Fibroblast of lung (primary cell): ENCODE measurements at places on chromosomes 7 and 10. TPM values are rescaled to one million over a fixed set of nuclear protein-coding genes. Genes with fewer than 3 reads are reported as not detected.

- no peak for DNase-seq
- no peaks in the 10 kb centered on the region for H3K4me1 ChIP-seq
- H3K27ac ChIP-seq, result no peak overlapping the region
- H3K36me3 ChIP-seq, result no peaks in the 10 kb centered on the region
- no peaks in the 10 kb centered on the region for H3K27me3 ChIP-seq
- H3K4me3 ChIP-seq, result no peak overlapping the region
Observed at GRCh38 chr7:146660839-146661238, 544.2 kb downstream of the CNTNAP2 start.

DNA sequence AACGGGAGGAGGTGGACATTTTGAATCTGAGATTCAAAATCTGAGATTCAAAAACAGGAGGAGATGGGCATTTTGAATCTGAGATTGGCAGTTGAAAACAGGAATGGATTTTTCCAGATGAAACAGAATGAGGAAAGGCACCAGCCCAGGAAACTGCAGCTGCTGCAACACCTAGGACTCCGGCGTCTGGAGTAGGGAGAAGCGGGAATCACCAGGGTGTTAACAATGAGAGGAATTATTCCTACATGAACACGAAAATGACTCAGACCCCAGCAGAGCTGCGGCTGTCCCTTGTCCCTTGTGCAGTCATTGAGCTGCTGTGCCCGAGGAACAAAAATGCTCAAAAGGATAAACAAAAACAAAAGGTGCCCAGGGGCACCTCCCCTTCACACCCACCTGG, 59.9 kb upstream of the KAT6B start:
- no peaks in the 10 kb centered on the region for H3K4me1 ChIP-seq
- no peaks in the 10 kb centered on the region for H3K27me3 ChIP-seq
- H3K27ac ChIP-seq, result no peak overlapping the region

DNA sequence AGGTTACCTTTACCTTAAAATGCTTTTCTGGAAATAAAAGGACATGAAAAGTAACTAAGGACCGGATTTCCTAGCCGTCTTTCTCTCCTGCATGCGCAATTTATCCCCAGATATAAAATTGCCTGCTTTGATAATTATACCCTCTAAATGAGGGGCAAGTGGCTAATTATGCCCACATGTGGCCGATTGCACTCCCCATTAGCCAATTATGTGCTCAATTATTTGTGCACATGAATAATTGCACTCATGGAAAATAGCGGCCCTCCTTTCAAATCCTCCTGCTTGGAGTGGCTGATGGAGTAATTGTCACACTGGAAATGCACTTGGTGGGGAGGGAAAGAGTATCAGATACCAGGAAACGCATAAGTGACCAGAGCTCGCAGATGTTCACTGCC, 66.4 kb upstream of the ATRNL1 start:
- no peaks in the 10 kb centered on the region for H3K36me3 ChIP-seq
- H3K27me3 ChIP-seq, result no peaks in the 10 kb centered on the region
- DNase-seq, result no peak
- H3K27ac ChIP-seq, result no peak overlapping the region

- H3K27me3 ChIP-seq, result no peaks in the 10 kb centered on the region
- no peak for DNase-seq
- H3K4me1 ChIP-seq, result no peaks in the 10 kb centered on the region
- H3K4me3 ChIP-seq, result no peak overlapping the region
- no peaks in the 10 kb centered on the region for H3K36me3 ChIP-seq
Observed at GRCh38 chr7:34087892-34088891, 182.9 kb downstream of the BMPER start.

GRCh38 chr10:75599875-75600648, 168.6 kb downstream of the LRMDA start:
- H3K4me3 ChIP-seq, result no peak overlapping the region
- H3K27ac ChIP-seq, result no peak overlapping the region
- DNase-seq, result no peak
- H3K27me3 ChIP-seq, result no peaks in the 10 kb centered on the region
- H3K36me3 ChIP-seq, result no peaks in the 10 kb centered on the region

- no peak overlapping the region for H3K27ac ChIP-seq
- no peaks in the 10 kb centered on the region for H3K36me3 ChIP-seq
- no peak overlapping the region for H3K4me3 ChIP-seq
- no peak for DNase-seq
Observed at GRCh38 chr7:33503736-33504135, 374.4 kb downstream of the BBS9 start.

DNA sequence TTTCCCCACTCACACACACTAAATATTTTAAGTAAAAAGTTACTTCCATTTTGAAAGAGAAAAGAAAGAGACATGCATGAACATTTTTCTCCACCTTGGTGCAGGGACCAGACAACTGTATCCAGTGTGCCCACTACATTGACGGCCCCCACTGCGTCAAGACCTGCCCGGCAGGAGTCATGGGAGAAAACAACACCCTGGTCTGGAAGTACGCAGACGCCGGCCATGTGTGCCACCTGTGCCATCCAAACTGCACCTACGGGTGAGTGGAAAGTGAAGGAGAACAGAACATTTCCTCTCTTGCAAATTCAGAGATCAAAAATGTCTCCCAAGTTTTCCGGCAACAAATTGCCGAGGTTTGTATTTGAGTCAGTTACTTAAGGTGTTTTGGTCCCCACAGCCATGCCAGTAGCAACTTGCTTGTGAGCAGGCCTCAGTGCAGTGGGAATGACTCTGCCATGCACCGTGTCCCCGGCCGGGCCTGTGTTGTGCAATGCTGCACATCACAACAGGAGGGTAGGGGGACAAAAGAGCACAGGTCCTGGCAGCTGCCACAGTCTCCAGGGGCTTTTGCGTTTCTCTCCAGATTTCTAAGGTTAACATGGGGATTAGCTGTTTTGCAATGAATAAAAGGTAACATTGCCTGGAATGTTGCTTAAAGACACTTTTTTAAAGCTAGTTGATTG, 146.5 kb downstream of the EGFR start:
- H3K4me3 ChIP-seq, result no peak overlapping the region
- DNase-seq, result no peak
- no peaks in the 10 kb centered on the region for H3K27me3 ChIP-seq
- H3K27ac ChIP-seq, result no peak overlapping the region
- peaks cover 31% of the 10 kb centered on the region for H3K36me3 ChIP-seq

The CCL24 gene
- not detected in 2 replicates for total RNA-seq

The ACSL5 gene
- 1.7 and 4.6 TPM in 2 replicates for total RNA-seq

The MLXIPL gene
- 0.51 TPM in 1 of 2 replicates, not detected in the other for total RNA-seq

The NME8 gene
- not detected in 2 replicates for total RNA-seq

The MMP21 gene
- 0.17 and 0.26 TPM in 2 replicates for total RNA-seq

The GJD4 gene
- 0.17 TPM in 1 of 2 replicates, not detected in the other for total RNA-seq
